Smooth muscle cell of bladder (primary cell): ENCODE measurements at places on chromosomes 4 and X. TPM values are rescaled to one million over a fixed set of nuclear protein-coding genes. Genes with fewer than 3 reads are reported as not detected.

Gene ZFP92
- 0.14 and 0.28 TPM in 2 replicates for total RNA-seq

Gene CLDN34
- not detected in 2 replicates for total RNA-seq

Gene JAKMIP1
- under 0.01 TPM in 1 of 2 replicates, not detected in the other for total RNA-seq

Gene RAB9A
- total RNA-seq: 34.6 and 37.0 TPM in 2 replicates

Gene TCEAL7
- total RNA-seq: 26.3 and 37.3 TPM in 2 replicates

Gene GPR34
- not detected in 2 replicates for total RNA-seq

Gene MAGED4
- 43.0 and 45.2 TPM in 2 replicates for total RNA-seq

Gene SPATA18
- 13.9 and 22.6 TPM in 2 replicates for total RNA-seq

Gene SPANXD
- not detected in 2 replicates for total RNA-seq

Gene RRH
- total RNA-seq: under 0.01 and 0.09 TPM in 2 replicates

Gene HTR2C
- under 0.01 TPM in 2 replicates for total RNA-seq

Gene CCNA2
- 5.3 and 6.2 TPM in 2 replicates for total RNA-seq

Gene MAGEA1
- 0.14 TPM in 1 of 2 replicates, not detected in the other for total RNA-seq

Gene GLOD5
- total RNA-seq: not detected in 2 replicates

Gene IL1RAPL1
- total RNA-seq: 0.43 and 0.46 TPM in 2 replicates

Gene VGLL1
- total RNA-seq: not detected in 2 replicates

Gene PPP1R3F
- 5.0 and 14.3 TPM in 2 replicates for total RNA-seq

Gene F11
- not detected in 2 replicates for total RNA-seq

Gene CT83
- not detected in 2 replicates for total RNA-seq

Gene MAGEC1
- total RNA-seq: under 0.01 TPM in 1 of 2 replicates, not detected in the other

Gene CAPN6
- not detected in 2 replicates for total RNA-seq

Gene EDA2R
- total RNA-seq: 11.7 and 13.6 TPM in 2 replicates

Gene NPFFR2
- total RNA-seq: not detected in 2 replicates

Gene RHOXF2B
- total RNA-seq: under 0.01 TPM in 1 of 2 replicates, not detected in the other

Gene CLNK
- not detected in 2 replicates for total RNA-seq

Gene TEX13C
- not detected in 2 replicates for total RNA-seq

Gene WWC2
- total RNA-seq: 26.3 and 31.2 TPM in 2 replicates

Gene GAGE1
- total RNA-seq: under 0.01 TPM in 1 of 2 replicates, not detected in the other

Gene CT45A2
- total RNA-seq: not detected in 2 replicates

Gene TXLNG
- 5.5 and 8.2 TPM in 2 replicates for total RNA-seq

Gene NCBP2L
- total RNA-seq: not detected in 2 replicates

Gene NXF2B
- not detected in 2 replicates for total RNA-seq

Gene STOX2
- total RNA-seq: 1.0 and 3.4 TPM in 2 replicates

Gene RASL11B
- 0.28 and 1.1 TPM in 2 replicates for total RNA-seq

Gene IL21
- not detected in 2 replicates for total RNA-seq

Gene FAM114A1
- 309 and 362 TPM in 2 replicates for total RNA-seq

Gene CFAP99
- 0.18 TPM in 1 of 2 replicates, not detected in the other for total RNA-seq

Gene VCX
- total RNA-seq: not detected in 2 replicates

Gene RBMXL3
- not detected in 2 replicates for total RNA-seq

Gene SPANXN3
- not detected in 2 replicates for total RNA-seq

Gene MECP2
- total RNA-seq: 20.3 and 21.2 TPM in 2 replicates

Gene IL3RA
- total RNA-seq: 0.09 TPM in 1 of 2 replicates, not detected in the other

Gene GUCY1B1
- 6.3 and 10.2 TPM in 2 replicates for total RNA-seq

Gene SLC34A2
- not detected in 2 replicates for total RNA-seq

Gene MAGED4B
- total RNA-seq: 25.2 and 38.0 TPM in 2 replicates

Gene ADAM29
- total RNA-seq: under 0.01 TPM in 1 of 2 replicates, not detected in the other

Gene MAGEA2
- under 0.01 TPM in 1 of 2 replicates, not detected in the other for total RNA-seq

Gene SPATA4
- 0.28 TPM in 2 replicates for total RNA-seq

Gene IQCM
- 0.18 TPM in 1 of 2 replicates, not detected in the other for total RNA-seq

Gene HEPH
- total RNA-seq: 3.1 and 15.1 TPM in 2 replicates

Gene SAGE1
- under 0.01 TPM in 1 of 2 replicates, not detected in the other for total RNA-seq

Gene SHISA3
- 0.28 and 0.65 TPM in 2 replicates for total RNA-seq

Gene CDKL2
- 0.14 and 0.55 TPM in 2 replicates for total RNA-seq

Gene MAGEB1
- total RNA-seq: not detected in 2 replicates
